Astrocyte of the spinal cord (primary cell): ENCODE measurements at places on chromosomes 12 and 14.

DNA sequence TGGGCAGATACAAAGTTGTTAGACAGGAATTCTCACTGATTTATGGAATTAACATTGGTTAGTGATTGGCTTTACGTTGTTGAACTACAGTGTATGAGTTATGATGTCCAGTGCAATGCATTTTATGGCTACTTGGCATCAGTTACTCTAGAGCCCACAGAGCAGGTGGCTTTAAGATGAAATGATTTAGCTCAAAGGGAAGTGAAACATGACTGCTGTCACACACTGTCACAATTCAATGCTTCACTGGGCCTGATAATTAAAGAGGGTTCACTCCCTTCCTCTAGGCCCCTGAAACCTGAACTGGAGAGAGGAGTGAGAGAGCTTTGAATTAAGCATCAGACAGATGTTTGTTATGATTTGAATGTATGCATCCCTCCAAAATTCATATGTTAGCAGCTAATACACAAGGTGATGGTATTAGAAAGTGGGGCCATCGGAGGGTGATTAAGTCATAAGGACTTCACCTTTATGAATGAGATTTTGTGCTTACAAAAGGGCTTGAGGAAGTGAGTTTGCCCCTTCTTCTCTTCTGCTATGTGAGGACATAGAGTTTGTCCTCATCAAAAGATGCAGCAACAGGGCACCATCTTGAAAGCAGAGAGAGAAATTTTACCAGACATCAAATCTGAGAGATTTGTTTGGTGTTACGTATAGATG is 175.8 kb upstream of the GRIN2B start:
- no peak for DNase-seq

- no peak for DNase-seq
These were observed 72.0 kb downstream of the TECPR2 start for GRCh38 chr14:102434647-102435175.

DNA sequence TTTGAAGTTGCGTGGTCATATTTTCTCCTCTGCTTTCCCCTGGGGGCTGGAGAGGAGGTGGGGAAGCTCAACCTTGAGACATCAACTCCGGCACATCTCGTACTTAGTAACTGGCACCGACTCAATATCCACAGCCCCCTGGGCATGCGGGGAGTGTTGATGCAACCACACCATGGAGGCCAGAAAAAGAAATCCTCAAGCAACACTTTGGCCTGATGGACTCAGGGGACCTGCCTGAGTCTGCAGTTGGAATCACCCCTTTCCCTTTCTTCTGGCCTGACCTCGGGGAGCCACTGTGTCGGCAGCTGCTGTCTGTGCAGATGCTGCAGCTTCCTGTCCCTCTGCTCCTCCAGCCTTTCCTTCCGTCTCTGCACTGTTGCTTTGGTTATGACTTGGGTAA is 11.4 kb upstream of the AACS start:
- no peak for DNase-seq

DNA sequence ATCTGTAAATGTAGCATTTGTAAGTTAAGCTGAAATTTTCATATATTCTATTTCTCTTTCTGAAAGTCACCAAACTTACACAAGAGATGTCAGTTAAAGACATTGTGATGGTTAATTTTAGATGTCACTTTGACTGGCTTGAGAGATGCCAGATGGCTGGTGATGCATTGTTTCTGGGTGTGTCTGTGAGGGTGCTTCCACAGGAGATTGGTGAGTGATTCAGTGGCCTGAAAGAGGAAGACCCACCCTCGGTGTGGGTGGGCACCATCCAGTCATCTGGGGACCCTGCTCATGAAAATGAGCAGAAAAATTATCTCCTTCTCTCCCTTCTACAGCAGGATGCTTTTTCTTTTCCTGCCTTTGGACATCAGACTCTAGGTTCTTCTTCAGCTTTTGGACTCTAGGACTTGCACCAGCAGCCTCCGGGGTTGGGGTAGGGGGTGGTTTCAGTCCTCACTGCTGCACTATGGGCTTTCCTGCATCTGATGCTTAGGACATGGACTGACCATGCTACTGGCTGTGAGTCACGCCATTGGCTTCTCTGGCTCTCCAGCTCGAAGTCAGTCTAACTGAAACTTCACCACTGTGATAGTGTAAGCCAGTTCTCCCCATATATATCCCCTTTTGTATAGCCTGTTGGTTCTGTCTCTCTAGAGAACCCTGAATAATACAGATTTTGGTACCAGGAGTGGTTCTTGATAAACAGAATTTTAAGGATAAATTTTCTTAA is 20.9 kb downstream of the PDE6H start:
- peak; percentile 36 for DNase-seq

GRCh38 chr14:60964904-60965303 is 16.0 kb downstream of the TRMT5 start:
- peak; percentile 52 for DNase-seq

DNA sequence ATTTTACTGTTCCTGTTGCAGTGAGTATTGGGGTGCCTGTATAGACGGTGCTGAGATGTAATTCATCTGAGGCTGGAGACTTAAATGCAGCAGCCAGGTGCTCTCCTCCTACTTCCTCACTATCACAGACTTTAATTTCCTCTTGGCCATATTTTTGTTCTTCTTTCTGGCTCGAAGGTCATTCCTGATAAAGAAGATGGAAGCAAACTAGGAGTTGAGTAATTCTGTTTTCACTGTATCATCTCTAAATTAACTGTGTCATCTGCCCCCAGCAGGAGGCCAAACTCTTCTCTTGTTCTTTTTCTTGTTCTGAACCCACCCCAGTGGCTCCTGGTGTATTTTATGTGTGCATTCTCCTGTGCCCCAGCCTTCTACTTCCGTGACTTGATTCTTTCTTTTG is 141.7 kb upstream of the ARHGAP5 start:
- no peak for DNase-seq

- DNase-seq, result no peak
These were observed 16.2 kb downstream of the SYNE3 start for GRCh38 chr14:95500201-95500681.

- no peak for DNase-seq
These were observed 27.4 kb upstream of the BTBD6 start for GRCh38 chr14:105220699-105221597.

DNA sequence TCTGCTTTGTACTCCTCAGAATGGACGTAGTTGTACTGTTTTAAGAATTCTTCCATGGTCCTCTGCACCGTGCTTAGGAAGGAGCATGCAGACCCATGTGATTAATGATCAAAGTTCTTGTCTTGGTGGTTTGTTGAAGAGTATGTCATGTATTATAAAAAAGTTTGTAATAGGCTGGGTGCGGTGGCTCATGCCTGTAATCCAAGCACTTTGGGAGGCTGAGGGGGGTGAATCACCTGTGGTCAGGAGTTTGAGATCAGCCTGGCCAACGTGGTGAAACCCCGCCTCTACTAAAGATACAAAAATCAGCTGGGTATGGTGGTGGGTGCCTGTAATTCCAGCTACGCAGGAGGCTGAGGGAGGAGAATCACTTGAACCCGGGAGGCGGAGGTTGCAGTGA is 61.8 kb upstream of the RTL1 start:
- DNase-seq, result no peak

- peak; percentile 76 for DNase-seq
These were observed 396.8 kb downstream of the NUAK1 start for GRCh38 chr12:105741786-105742566.

DNA sequence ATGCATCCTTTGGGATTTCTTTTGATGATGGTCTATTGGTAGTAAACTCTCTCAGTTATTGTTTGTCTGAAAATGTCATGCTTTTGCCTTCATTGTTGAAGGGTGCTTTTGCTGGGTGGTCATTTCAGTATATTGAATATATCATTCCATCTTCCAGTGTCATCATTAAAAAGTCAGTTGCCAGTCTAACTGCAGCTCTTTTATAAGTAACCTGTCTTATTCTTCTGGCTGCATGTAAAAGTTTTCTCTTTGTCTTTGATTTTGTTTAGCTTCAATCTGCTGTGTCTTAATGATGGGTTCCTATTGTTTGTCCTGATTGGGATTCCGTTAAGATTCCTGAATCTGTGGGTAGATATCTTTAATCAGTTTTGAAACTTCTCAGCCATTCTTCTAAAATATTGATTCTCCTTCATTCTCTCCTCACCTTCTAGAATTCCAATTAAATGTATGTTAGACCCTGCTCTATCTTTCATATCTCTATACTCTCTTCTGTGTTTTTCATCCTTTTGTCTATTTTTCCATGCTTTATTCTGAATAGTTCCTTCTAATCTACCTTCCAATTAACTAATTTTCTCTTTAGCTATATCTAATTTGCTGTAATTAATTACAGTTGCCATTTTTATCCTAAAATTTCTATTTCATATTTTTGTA is 6.4 kb downstream of the OAS1 start:
- no peak for DNase-seq

GRCh38 chr12:111168009-111168900 is 200.6 kb downstream of the PHETA1 start:
- no peak for DNase-seq

GRCh38 chr12:41310367-41310766 is 122.2 kb downstream of the PDZRN4 start:
- DNase-seq, result no peak

- no peak for DNase-seq
These were observed 114.9 kb downstream of the TMEM121 start for GRCh38 chr14:105641075-105641937.

GRCh38 chr12:92467886-92468285 is 234.9 kb upstream of the PLEKHG7 start:
- no peak for DNase-seq

GRCh38 chr12:45655743-45656142 is 73.8 kb upstream of the ARID2 start:
- DNase-seq, result no peak

GRCh38 chr14:100728962-100729361 is 2.3 kb downstream of the DLK1 start:
- no peak for DNase-seq

DNA sequence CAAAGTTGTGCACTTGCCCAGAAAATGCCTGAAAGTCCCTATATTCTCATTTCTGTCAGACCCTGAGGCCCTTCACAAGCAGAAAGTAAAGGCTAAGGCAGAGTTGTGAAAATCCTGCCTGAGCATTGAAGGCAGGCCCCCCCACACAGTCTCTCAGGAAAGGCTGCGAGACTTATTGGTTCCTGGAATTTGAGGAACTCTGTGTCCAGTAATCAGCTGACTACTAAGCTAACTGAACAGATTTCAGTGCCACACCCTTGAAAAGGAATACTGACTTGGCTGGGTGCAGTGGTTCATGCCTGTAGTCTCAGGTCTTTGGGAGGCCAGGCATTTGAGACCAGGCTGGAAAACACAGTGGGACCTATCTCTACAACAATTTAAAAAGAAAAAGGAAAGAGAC is 21.1 kb upstream of the PPP2R5E start:
- no peak for DNase-seq

- DNase-seq, result no peak
These were observed 26.7 kb downstream of the KCNK10 start for GRCh38 chr14:88296351-88296750.
